ENCODE measurements at places on chromosomes 12 and 14. TPM values are rescaled to one million over a fixed set of nuclear protein-coding genes. Genes with fewer than 3 reads are reported as not detected.

- DNase-seq: no peak
These were observed 53.7 kb downstream of the GCH1 start for GRCh38 chr14:54848910-54849309.

- no peak for DNase-seq
These were observed 161.4 kb downstream of the NDUFA12 start for GRCh38 chr12:94841904-94842610.

- DNase-seq: no peak
These were observed 2.5 kb upstream of the LPAR5 start for GRCh38 chr12:6638305-6638704.

GRCh38 chr14:75032939-75033338 lies 18.3 kb downstream of the MLH3 start:
- DNase-seq: no peak

GRCh38 chr14:91545204-91545603 lies 35.1 kb upstream of the PPP4R3A start:
- no peak for DNase-seq

DNA sequence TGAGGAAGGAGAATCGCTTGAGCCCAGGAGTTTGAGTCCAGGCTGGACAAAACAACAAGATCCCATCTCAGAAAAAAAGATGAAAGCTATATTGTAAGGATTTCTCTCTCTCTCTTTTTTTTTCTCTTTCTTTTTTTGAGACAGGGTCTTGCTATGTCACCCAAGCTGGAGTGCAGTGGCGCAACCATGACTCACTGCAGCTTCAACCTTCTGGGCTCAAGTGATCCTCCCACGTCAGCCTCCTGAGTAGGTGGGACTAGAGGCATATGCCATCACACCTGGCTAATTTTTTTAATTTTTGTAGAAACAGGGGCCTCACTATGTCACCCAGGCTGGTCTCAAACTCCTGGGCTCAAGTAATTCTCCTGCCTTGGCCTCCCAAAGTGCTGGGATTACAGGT lies 5.8 kb upstream of the MRPL42 start:
- DNase-seq: no peak

GRCh38 chr12:89781156-89781555 lies 72.5 kb upstream of the ATP2B1 start:
- no peak for DNase-seq

DNA sequence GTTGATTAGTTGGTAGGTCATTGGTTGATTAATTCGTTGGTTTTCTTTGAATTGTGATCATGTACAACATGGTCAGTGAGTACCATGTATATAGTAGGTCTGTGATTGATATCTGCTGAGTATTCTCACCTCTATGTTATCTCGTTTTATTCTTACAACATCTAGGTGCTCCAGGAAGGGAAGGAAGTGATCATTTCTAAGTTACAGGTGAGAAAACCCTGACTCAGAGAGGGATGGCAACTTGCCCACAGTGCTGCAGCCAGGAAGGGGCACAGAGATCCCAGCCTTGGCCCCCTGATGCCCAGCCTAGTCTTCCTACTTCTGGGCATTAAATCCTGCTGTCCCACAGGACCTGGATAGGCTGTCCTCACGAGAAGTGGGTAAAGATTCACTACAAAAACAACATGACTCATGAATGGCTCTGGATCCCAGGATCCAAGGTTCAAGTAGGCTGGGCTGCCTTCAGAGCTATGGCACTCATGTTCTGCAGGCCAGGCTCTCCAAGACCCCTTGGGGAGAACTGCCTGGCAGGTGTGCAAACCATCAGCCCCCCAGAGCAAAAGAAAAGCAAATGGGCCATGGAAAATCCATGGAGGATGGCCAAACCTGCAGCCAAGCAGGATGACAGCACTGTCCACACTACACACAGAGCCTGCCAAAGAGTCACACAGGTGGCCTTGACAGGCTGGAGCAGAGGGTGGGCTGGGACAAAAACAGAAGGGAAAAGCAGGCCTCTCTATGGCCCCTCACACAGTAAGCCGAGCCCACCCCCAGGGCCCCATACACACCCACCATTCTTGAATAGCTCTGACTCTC lies 146.2 kb downstream of the BCL11B start:
- DNase-seq: no peak

GRCh38 chr12:99847936-99848335 lies 136.8 kb downstream of the ANKS1B start:
- DNase-seq: no peak

GPR135 gene
- 5.3 TPM for total RNA-seq

PDZRN4 gene
- total RNA-seq: 46.9 TPM

KCNA5 gene
- total RNA-seq: 11.4 TPM

KLRF1 gene
- not detected for total RNA-seq

TSPAN11 gene
- total RNA-seq: 2.9 TPM

NPFF gene
- total RNA-seq: not detected

All from frontal cortex (tissue), 4 donors.